ENCODE measurements at places on chromosomes 7 and 10.

GRCh38 chr10:113455947-113456346 lies 96.9 kb upstream of the HABP2 start:
- DNase-seq = no peak

DNA sequence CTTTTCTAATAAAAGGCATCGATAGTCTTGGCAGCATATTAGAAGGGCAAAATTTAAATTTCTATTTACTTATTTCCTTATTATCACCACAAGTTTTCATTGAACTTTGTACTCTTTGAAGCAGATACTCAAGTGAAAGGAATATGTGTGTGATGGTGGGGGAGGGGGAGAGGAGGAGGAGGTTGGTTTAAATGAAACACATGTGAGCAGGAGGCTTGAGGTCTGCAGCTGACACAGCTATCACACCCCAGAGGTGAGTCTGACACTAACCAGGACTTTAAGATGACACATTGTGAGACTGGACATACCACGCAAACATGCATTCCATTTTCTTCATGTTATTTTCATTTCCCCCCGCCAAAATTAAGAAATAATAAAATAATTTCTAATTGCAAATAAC lies 63.3 kb downstream of the CTTNBP2 start:
- no peak for DNase-seq

DNA sequence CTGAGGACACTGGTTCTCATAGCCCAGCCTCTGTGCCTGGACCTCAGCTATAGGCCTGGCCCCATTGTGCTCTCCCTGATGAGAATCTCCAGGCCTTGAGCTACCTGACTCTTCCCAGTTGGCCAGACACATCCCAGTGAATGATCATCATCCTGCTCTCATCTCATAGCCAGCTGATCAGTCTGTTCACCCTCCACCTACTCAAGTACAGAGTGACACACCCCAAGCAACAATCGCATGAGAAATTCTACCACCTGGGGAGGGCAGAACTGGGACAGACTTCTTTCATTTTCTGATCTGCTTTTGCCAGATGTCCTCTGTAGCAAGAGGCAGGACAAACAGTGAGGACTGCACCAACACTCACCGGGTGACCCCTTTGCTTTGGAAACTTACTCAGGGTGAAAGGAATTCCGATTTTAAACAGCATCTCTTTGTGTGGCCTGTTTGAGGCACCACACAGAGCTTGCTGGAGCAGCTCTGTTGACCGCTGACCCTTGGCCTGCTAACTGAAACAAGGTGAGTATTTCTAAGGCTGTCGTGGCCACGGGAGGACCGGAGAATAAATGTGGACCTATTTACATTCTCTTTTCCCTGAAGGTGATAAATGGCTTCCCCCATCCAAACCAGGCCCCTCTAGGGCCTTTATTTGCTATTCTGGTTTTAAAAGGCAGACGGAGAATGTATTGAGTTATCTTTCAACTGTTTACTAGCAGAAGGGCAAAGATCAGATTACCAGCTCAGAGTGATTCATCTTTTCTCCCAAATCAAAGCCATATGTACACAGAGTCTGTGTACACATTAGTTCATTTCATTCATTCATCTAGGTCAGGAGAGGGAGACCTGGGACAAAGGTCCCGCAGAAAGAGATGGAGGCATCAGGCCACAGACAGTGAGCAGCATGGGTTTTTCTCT lies 181.4 kb upstream of the TNS3 start:
- DNase-seq = no peak

DNA sequence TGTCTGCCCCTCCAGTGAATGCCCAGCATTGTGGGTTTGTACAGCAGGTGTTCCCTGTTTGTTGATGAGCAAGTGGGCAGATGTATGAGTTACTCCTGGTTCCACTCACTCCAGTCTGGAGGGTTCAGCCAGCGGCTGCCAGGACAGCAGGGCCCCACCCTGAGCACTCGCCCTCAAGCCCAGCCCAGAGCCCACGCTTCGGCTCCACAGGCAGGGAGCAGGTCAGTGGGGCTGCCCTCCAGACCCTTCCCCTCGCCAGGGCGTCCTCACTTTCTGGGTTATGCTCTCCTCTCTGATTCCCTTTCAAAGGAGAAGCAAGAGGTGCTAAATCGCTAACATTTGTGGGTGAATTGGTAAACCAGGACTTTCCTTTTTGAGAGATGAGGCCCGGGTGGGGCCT lies 4.8 kb upstream of the VIPR2 start:
- DNase-seq = no peak

DNA sequence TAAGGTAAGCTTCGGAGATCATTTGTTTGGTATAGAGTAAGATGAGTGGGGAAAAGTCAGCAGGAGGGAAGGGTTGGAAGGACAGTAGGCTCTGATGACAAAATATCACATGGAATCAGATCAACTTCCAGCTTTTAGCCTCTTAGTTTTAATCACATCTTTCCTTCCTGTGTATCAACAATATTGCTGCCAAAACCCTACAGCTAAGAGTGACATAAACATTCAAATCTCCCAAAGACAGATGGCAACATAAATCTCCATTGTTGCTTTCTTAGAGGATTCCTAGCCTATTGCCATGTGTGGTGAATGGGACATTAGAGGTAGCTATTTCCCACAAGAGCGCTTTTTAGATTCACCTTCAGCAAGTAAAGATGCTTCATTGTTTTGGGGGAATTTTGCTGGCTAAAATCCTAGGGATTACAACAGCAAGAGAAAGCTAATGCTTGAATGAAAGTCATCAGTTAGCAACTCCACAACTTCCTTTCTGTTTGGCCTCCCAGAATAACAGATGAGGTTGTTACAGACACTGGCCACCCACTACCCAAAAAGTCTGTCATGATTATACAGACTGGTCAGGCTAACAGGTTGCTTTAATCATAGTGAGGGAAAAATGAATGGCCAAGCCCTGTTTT lies 35.2 kb upstream of the FZD1 start:
- no peak for DNase-seq

GRCh38 chr7:95501261-95501832 lies 15.6 kb downstream of the ASB4 start:
- no peak for DNase-seq

DNA sequence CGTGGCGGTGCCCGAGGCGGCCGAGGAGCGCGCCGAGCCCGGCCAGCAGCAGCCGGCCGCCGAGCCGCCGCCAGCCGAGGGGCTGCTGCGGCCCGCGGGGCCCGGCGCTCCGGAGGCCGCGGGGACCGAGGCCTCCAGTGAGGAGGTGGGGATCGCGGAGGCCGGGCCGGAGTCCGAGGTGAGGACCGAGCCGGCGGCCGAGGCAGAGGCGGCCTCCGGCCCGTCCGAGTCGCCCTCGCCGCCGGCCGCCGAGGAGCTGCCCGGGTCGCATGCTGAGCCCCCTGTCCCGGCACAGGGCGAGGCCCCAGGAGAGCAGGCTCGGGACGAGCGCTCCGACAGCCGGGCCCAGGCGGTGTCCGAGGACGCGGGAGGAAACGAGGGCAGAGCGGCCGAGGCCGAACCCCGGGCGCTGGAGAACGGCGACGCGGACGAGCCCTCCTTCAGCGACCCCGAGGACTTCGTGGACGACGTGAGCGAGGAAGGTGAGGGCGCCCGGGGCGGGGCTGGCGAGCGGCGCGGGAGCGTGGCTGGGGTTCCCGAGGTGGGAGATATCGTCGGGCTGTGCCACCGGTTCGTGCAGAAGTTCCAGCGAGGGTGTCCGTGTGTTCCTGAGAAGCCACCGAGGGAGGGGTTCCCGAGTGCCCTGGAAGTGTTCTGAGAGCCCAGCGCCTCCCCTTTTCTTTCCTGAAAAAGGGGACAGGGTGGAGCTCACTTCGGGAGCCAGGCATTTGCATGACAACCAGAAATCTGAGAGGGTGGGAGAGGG lies 495 bp downstream of the EIF3B start:
- DNase-seq = no peak

- DNase-seq = no peak
Observed at GRCh38 chr10:52376694-52377354, 62.7 kb downstream of the DKK1 start.

DNA sequence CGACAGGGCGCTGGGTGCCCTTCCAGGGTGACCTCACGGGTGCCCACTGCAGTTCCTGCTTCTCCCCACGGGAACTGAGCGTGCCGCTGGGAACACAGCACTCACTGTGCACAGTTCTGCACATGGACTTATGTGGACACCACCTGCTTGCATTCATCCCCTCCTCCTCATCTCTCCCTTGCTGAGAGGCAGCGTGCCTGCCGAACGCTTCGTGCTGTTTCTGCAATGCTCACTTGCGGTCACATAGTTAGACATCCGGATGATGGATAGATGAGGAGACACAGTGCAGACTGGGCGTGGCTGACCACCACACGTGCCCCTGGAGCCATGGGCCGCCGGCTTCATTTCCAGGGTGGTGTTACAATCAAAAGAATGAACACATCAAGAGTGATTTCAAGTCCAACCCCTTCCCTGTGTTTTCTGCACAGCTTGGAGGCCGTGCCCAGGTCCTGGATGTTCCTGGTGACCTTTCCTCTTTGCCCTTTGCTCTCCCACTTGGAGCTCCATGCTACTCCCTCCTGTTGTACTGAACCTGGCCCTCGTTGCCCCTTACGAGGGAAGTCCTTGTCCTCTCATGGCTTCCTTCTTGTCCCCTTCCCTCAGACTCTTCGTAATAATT lies 119.4 kb downstream of the VIPR2 start:
- no peak for DNase-seq

DNA sequence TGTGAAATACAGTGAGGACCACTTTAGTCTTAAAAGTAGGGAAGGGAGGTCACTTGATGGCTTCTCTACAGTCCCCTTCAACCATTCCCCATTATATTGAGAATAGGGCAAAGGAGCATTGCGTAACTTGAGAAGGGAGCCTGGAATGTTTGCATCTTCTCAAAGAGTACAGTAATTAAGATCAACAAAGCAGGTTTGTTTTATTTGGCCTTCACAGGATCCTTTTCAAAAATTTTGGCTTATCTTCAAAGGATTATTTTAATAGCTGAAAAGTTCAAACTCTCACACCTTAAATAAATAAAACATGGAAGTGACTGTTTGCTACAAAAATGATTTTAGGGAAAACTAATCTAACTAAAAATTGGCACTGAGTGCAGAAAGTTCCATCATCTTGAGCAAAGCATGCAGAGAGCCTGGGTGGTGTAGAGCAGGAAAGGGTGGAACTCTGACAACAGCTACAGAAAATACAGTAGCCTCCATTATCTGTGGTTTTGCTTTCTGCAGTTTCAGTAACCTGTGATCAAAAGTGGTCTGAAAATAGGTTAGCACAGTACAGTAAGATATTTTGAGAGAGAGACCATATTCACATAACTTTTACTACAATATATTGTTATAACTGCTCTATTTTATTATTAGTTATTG lies 214.0 kb downstream of the MDFIC start:
- no peak for DNase-seq

DNA sequence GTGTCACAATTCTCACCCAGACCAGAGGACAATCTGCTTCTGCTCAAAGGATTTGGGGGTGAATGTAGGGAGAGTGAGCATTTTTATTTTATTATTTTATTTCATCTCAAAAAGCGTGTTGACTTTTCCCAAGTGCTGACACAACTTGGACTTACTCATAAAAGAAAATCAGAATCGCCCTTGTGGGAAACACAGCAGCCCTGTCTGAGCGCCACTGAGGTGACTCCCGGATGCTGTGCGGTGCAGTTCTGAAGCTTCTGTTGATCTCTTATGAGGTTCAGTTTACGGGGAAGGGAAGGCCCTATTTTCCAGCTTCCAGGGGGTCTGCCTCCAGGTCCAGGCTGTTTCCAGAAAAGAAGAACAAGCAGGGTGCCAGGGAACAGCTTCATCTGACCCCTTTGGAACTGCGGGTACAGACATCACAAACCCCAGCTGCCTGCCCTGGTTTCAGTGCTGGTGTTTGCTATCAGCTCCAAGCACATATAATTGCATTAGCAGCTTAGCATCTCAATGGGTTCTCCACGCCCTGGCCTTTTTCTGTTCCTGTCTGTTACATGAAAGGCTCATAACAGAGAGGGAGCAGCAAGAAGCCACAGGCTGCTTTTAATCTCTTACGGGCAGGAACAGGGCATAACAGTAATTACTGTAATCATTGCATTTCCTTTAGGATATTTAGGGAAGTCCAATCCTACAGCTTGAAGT lies 52.4 kb downstream of the PARP12 start:
- no peak for DNase-seq

GRCh38 chr7:27169658-27170425 lies 4.3 kb downstream of the HOXA10 start:
- no peak for DNase-seq

GRCh38 chr7:15836651-15837050 lies 150.2 kb upstream of the MEOX2 start:
- no peak for DNase-seq

- no peak for DNase-seq
Observed at GRCh38 chr7:135678612-135679575, 16.6 kb downstream of the STMP1 start.

GRCh38 chr7:87204933-87205332 lies 14.6 kb downstream of the TMEM243 start:
- no peak for DNase-seq

- no peak for DNase-seq
Observed at GRCh38 chr7:126988022-126988421, 264.7 kb downstream of the GRM8 start.

DNA sequence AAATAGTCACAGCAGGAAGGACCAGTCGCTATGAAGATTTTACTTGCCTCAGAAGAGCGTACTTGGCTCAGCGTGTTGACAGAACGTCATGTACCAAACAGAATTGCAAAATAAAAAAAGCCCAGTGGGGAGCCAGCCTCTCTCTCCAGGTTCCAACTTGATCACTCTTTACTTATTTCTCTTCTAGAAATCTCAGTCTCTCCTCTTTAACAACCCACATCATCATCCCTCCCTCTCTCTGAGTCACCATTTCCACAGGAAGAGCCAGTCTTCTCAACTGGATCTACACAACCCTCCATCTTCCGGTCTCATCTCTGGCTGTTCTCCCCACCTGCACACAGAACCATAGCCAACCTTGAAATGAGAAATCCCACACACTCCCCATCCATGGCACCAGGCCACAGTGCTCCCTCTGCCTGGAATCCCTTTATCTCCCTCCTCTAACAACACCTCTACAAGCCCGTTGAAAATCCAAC lies 718.3 kb downstream of the GRID1 start:
- no peak for DNase-seq

DNA sequence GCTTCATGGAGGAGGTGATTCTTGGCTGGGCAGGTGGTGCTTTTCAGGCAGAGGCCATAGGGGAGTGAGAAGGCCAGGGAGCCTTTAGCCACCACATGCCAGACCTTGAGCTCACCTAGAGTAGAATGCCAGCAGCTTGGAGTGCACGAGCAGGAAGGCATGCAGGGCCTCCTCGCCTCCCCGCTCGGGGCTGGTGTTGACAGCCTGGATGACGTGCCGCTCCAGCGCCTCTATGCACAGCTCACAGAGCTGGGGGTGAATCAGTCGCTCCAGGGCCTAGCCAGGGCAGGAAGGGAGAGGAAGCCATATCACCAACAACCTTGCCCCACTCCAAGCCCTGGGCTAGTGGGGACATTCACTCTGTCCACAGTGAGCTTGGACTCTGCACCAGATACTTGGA lies 15.7 kb downstream of the HPS1 start:
- no peak for DNase-seq

DNA sequence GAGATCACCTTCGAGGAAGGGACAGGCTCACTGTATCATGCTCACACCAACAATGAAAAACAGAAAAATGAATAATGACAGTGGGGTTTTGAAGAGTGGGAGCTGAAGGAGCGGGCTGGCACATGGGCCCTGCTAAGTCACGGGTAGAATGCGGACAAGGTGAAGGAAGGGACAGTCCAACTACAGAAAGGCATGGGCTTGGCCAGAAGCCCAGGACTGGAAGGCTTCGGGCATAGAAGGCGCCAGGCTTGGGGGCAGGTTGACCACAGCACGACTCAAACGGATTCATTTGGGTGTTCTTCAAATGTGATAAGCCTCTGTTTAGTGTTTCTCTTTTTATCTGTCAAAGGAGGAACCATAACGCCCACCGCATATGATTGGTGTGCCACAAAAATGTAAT lies 509.5 kb downstream of the CCSER2 start:
- no peak for DNase-seq
